GM20000 (cell line): ENCODE measurements at places on chromosomes 2 and 18.

- DNase-seq = no peak
These were observed 41.6 kb downstream of the ANKRD44 start for GRCh38 chr2:197268786-197269584.

DNA sequence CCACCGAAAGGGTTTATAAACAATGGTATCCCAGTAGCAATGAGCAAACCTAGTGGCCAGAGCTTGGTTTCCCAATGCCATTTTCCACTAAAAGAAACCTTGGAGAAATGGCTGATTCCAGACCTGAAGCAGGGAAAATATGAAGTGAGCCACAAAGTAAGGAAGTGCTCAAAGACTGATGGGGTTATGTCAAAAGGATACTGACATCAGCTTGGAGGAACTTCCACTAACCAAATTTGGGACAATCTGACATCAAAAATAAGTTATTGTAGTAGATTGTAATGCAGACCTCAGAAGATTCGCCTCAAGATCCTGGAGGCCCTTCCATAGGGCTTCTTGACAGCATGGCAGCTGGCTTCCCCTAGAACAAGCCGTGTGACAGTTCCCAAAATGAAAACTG lies 79.4 kb upstream of the SP3 start:
- DNase-seq = no peak

DNA sequence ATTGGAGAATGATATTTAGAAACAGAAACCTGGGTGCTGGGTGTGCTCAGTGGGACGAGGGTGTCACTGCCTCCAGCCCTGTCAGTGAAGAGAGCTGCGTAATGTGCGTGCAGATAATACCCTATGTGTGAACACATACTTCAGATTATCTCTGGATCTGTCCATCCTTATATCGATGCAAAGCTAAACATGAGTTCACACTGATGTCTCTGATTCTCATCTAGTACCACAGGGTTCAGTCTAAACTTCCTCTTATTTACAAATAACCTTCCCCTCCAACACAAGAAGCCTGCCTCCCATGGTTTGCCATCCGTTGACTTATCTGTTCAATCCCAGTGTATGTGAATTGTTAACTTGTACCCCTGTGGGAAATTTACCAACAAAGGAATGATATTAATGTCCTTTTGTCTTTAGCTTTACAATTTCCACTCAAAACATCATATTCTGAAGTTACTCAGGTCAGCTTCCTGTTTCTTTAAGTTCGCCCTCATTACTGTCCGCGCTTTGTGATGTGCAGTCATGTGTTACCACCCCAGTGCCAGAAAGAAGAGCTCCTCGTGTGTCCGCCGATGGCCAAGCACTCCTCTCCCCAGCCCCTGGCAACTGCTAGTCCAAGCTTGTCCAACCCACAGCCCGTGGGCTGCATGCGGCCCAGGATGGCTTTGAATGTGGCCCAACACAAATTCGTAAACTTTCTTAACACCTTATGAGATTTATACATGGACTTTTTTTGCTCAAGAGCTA lies 108.2 kb downstream of the RTP5 start:
- DNase-seq = no peak

DNA sequence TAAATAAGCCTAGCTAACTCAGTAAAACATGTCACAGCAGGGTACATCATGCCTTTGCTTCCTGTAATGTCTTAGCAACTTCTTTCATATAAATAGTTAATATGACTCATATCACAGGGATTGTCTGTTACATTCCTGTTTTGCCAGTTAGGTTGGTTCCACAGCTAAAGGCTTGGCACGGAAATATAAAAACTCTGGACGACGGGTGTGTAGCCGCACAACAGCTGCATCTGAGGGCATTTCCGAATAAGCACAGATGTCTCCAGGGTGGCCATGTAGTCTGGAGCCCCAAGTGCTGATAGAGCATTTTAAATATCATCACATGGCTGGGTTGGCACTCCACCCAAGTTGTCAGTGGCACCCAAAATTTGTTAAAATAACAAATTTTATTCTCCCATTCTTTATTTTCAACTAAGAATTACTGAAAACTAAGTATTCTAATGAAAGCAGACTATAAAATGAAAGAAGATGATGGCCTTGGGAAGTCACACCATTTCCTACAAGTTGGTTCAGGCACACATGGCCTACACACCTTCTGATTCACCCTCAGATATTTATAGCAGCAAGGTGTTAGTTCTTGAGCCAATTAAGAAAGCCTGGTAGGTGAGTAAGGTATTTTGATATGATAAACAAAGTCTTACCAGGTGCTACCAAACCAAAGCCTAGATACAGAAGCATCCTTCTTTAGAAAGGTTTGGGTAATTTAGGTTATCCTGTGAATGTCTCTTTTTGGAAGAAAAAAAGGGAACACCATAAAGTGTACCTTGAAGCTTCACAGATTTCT lies 61.8 kb upstream of the STK17B start:
- no peak for DNase-seq

DNA sequence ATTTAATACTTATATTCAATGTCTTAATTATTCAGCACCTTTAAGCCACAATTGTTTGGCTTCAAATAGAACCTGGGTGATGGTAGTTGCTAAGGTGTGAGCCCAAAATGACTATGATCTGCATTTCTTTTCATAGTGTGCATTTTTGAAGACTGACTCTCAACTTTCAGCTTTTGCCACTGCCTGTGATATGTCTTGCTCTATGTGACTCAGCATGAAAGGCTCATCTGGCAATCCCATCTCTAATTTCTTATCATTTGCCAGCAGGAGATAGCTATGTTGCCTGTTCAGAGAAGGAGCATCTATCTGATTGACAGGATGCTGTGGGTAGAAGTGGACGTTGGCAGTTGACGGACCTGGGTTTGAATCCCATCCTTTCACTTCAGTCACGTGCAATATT lies 34.5 kb upstream of the CCDC93 start:
- no peak for DNase-seq

DNA sequence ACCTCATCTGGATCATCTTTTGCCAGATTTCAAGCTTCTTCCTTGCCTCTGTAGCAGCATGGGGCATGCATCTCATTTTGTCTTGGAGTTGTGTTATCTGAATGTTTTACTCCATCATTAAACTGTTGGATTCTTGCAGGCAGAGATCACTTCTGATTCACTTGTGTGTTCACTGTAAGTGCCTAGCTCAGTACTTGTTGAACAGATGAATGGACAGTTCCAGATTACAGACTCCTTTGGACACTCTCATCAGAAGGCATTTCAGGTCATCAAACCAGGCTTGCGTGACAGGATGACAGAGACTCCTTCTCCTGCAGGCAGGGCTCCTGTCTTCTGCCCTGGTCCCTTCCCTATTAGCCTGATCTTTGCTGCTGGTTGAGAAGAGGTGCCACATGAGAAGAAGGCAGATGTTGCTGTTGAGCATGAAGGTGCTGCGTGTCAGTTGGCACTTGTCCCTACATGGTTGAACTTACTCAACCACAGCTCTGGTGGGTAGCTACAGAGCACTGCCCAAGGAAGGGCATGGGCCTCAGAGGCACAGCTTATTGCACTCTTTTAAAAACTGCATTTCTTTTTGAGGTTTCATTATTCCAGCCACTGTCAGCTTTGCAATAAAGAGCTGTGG lies 58.9 kb downstream of the INPP4A start:
- no peak for DNase-seq

GRCh38 chr2:12923907-12924610 lies 207.3 kb downstream of the TRIB2 start:
- no peak for DNase-seq

DNA sequence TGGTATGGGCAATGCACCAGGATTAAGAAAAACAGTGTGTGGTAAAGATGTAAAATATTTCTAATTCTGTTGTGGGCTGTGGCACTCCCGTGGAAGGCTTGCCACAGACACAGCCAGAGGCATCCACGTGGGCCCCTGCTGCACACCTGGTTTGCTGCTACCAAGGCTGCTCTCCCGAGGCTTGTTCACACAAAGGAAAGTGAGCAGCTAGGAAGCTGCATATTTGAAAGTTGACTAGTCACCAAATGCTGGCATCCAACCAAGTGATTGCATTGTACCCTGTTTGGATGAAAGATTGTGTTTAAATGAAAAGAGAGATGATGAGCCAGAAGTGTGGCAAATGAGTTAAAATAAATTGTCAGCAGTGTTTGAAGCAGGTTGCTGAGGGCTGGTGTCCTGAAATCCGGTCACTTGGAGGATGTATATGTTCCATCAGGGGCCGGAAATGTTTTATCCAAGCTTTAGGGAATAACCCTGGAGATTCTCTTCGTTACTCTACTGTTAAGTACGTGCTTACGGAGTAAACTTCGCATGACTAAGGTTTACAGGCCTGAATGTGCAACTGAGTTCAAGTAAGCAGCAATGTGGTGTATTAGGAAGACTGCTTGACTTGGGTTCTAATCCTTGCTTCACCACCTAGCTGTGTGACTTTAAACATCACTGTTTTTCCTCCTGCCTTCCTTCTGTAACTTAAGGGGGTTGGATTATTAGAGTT lies 86.1 kb downstream of the MSH2 start:
- DNase-seq = no peak

- DNase-seq = no peak
These were observed 258.7 kb upstream of the LINC00305 start for GRCh38 chr18:64407606-64408005.

- DNase-seq = no peak
These were observed 66.8 kb downstream of the MREG start for GRCh38 chr2:215946586-215946985.

GRCh38 chr2:85522090-85522647 lies 16.8 kb upstream of the MAT2A start:
- no peak for DNase-seq

DNA sequence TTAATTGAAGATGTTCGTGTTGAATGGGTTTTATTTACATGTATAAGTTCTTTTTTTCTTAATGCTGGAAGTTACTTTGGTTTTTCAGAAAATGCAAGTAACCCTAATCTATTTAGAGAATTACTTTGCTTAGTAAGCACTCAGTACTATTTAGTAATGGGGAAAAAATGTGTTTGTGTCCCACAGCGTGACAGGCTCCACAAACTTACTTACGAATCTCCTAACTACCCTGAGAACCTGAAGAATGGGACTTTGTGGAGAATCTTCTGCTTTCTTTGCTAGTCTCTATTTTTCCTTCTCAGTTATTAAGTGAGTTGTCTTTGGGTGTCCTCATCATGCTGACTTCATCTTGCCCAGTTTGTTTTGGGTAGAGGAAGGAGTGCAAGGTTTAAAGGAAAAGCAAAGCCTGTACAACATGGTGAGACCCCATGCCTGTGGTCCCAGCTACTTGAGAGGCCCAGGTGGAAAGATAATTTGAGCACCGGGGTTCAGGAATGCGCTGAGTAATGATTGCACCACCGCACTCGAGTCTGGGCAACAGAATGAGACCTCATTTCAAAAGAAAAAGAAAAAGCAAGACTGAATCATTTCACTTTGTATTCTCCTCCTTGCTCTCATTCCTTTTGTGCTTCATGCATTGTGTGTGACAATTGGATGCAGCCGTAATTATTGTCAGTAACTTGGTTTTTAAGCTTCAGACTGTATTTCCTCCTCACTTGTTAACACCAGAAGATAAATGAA lies 10.2 kb downstream of the NEDD4L start:
- DNase-seq = no peak

DNA sequence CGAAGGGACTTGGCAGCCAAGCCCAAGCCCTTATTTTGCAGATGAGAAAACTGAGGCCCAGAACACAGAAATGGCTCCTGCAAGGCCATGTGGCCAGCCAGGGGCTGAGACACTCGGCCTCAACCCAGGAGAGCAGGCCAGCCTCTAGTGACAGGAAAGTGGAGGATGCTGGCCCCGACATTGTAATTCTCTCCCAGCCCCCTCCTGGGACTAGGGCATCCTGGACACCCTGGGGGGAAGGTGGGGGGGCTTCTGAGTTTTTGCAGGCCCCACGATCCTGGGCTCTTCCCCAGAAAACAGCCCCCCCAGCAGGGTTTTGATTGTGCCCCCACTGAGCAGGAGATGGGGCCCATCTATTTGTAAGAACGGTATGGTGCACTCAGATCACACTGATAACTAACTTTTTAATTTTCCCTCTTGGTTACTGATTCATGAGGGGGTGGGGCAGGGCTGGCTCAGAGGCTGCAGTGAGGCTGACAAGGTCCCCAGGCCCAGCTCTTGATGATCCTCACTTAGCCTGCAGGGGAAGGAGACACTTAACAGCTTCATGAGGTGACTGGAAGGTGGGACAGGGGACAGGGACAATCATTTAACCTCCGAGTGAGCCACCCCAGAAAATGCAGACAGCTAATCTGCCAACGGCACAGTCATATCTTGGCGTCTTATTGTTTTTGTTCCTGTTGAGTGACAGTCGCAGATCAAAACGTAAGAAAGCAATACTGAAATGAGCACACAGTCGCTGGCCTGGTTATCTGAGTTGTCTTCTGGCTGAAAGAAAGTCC lies 18.9 kb downstream of the SMAD7 start:
- DNase-seq = peak; percentile 71

DNA sequence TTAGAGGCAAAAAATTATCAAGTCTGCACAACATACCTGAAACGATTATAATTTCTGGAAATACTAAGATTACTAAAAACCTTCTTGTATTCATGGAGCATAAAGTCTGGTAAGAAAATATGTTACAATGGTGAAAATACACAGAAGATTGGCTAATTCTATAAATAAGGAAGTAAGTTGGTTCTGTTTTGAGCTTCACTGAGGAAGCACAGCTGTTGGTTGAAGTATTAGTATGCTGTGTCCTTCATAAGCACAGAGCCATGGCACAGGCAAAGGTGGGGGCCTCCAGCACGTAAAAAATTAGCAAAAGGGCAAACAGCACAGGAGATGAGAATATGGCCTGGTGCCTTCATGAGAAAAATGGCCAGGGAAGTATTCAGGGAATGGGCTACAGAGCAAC lies 40.4 kb upstream of the ANKRD62 start:
- peak; percentile 60 for DNase-seq

- no peak for DNase-seq
These were observed 2.4 kb upstream of the PRKD3 start for GRCh38 chr2:37326866-37327634.

GRCh38 chr18:58502628-58503027 lies 126.3 kb downstream of the ALPK2 start:
- no peak for DNase-seq

GRCh38 chr18:67961701-67962440 lies 445.4 kb upstream of the DSEL start:
- DNase-seq = no peak

DNA sequence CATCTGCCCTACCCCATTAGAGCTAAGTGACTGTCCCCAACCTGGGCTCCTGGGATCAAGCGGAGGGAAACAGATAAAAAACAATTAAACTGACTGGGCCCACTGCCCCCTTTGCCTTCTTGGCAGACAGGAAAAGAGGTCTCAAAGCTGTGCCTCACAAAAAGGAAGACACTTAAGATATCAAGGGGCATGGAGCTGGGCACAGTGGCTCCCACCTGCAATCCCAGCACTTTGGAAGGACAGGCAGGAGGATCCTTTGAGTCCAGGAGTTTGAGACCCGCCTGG lies 75.2 kb upstream of the SP3 start:
- no peak for DNase-seq

- no peak for DNase-seq
These were observed 213.0 kb upstream of the TMEFF2 start for GRCh38 chr2:192407692-192408091.

- no peak for DNase-seq
These were observed 46.1 kb downstream of the BCL11A start for GRCh38 chr2:60507211-60507965.

GRCh38 chr2:142965443-142965842 lies 88.0 kb downstream of the KYNU start:
- no peak for DNase-seq

- DNase-seq = peak; percentile 46
These were observed 4.7 kb upstream of the STAT1 start for GRCh38 chr2:191018643-191019119.
